ENCODE measurements at places on chromosomes 12 and 14.

- no peak for DNase-seq
These were observed 327.5 kb upstream of the PDE3A start for GRCh38 chr12:20040831-20041230.

GRCh38 chr12:124536641-124537040 is 30.8 kb downstream of the NCOR2 start:
- DNase-seq = no peak

DNA sequence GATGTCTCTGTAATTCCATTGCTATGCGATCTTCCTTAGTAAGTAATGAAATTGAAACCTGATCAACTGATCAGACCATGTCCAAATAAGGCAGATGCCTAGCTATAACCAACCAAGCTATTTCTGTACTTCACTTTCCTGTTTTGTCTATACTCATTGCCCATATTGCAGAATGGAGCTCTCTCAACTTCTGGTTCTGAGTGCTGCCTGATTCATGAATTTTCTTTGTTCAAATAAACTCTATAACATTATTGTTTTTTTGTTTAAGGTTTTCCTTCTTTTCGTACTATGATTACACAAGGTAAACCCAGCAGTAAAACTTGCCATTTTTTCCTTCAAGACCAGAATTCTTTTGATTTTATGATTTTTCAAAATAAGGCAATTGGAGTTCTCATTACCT is 16.3 kb downstream of the COX16 start:
- no peak for DNase-seq

DNA sequence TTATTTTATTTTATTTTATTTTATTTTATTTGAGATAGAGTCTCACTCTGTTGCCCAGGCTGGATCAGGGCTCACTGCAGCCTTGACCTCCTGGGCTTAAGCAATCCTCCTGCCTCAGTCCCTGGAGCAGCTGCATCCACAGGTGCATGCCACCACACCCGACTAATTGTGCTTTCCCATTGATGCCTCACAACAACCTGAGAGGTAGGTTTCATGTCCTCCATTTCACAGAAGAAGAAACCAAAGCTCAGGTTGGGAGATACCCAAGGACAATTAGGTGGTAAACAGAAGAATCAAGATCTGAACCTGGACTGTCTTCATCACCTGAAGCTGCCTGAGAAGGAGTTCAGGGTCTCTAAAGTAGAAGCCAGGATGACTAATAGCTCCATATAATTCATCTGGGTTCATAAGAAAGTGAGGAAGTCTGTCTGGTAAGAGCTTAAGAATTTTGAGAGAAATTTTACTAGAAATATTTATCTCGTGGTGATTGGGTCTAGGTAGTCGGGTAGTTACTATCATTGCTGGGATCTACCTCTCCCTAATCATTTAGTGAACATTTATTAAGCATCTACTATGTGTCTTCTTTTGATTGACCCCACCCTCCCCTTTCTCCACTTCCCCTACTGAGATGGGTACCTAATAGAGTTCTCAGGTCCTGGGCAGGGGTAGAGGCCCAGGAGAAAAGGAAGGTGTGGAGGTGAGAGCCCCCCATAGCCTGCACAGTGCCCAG is 23.2 kb upstream of the ATP5MC2 start:
- no peak for DNase-seq

DNA sequence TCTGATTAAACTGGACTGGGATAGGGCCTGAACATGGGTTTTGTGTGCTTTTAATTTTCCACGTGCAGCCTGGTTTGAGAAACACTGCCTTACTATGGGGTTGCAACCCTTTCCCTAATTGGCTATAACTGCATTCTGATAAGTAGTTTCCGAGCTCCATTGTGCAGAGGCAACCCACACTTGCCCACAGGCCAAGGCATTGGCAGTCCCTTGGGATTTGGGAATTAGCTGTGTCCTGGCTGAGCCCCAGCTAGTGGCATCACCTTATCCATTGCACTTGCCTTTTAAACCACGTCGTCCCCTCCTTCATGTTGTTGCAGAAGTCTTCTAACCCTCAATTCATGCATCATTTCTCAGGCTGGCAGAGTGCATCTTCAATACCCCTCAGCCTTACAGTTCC is 10.2 kb downstream of the VCPKMT start:
- no peak for DNase-seq

DNA sequence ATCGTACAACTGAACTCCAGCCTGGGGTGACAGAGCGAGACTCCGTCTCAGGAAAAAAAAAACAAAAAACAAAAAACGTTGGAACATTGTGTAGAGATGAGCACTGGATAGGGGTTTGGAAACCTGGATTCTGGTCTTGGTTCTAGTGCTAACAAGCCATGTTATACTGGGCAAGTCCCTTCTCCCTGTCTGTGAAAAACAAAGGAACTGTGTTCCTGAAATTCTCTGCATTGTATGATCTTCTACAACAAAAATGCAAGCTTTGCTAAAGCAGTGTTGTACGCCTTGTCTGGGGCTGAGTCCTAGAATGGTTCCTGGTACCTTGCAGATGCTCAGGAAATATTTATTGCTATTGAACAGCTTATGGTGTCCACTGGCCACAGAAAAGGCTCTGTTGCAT is 13.4 kb downstream of the GPRC5D start:
- peak; percentile 29 for DNase-seq

DNA sequence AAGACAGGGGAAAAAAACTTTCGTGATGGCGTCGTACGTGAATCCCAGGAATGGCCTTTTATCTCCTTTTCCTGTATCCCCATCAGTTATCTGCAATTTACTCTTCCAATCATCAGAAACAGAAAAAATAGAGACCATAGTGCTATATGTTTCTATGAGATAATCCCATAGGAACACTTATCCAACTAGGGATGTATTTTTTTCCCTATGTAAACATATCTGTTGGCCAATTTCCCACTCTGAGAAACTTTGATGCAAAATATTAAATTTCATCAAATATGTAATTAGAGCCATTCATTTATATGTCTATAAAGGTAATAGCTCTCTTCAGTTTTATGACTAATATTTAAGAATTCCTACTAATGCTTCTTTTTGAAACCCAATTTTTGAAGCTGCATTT is at the start of gene OR4K13:
Gene OR4K13 (minus strand): TSS at position 101 of the 400 bp plus-strand sequence. CDS start 1,280 bp downstream, outside the sequence.
- no peak for DNase-seq

- DNase-seq = no peak
These were observed 16.8 kb downstream of the ATP23 start for GRCh38 chr12:57958061-57958657.

GRCh38 chr14:20278414-20278813 is 27.3 kb downstream of the TTC5 start:
- DNase-seq = no peak

GRCh38 chr14:64931123-64931522 is 11.4 kb downstream of the GPX2 start:
- no peak for DNase-seq

DNA sequence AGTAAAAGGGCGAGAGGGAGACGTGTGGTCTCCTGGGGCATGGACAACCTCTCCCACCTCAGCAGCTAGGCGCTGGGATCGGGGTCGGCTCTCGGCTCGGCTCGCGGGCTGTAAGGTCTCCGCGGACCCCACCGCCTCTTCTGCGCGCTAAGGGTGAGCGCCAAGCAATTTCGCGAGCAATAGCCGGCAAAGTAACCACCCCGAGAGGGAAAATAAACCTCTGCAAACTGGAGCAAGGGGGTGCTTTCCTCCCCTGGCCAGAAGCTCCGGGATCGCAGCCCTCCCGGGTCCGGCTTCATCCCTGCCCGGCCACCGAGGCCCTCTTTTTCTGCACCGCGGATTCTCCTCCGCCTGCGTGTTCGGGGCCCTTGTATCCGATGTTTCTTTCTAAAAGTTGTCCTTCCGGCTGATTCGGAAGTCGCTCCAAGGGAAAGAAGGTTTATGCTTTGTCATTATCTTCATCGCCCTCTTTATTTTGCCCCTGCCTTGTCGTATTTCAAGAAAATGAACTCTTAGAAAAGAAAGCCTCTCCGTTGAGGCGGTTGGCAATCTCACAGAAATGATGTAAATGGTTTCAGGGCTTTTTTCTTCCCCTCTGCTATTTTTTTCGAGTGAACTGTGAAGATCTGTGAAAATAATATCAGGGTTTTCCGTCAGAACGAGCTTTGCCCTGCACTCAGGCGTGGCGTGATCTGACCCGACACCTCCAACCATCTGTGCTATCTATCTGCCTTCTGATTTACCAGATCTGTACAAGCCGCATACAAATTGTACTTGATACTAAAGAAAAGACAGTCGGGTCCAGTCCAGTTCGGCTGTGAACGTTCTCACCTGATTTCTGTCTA is 1.7 kb upstream of the SIX6 start:
- no peak for DNase-seq

DNA sequence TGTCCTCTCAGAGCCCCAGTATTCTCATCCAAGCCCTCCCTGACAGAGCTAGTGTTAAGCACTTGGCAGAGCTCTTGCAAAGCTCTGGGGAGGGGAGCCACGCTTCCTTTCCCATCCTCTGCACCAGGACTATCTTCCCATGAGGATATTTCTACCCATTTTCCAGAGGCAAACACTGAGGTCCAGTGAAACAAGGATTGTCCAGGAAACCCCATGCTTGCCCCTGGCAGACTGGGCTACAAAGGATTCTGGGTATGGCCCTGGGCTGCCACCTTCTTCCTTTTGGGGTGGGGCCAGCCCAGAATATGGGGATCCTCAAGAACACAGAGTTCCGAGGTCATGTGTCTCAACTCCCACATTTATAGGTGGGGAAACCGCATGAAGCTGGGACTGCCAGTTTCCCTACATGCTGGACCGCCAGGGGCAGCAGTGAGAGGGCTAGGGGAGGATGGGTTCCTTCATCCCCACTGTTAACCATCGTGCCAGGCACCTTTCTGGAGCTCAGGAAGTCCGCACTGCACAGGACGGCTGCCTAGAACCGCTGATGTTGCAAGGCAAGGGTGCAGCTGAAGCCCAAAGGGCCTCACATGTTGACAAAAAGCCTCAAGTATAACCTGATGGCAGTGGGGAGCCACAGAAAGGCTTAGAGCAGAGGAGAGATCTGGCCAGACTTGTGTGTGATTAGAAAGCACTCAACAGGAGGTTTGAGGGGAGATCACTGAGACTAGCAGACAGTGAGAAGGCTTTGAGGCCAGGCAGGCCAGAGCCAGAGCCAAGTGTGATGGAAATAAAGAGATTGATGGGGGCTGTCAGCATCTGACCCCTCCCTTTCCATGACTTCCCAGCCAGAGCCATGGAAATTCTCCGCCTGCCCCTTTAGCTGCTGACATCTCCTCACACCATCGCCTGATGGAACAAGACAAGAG is 5.5 kb upstream of the CCDC85C start:
- no peak for DNase-seq

- DNase-seq = peak; percentile 61
These were observed 33.2 kb upstream of the PPP1R13B start for GRCh38 chr14:103880348-103881267.

DNA sequence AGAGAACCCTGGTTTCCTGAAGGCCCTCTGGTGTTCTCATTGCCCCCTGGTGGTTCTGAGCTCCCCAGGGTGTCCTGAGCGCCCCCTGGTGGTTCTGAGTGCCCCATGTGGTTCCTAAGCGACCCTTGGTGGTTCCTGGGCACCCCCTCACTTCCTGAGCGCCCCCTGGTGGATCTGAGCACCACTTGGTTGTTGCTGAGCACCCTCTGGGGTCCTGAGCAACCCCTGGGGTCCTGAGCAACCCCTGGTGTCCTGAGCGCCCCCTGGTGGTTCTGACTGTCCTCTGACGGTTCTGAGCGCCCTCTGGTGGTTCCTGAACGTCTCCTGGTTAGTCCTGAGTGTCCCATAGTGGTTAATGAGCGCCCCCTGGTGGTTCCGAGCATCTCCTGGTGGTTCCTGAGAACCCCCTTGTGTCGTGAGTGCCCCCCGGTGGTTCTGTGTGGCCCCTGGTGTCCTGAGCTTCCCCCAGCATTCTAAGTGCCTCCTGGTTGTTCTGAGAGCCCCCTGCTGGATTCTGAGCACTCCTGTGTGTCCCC is 568.3 kb downstream of the TMEM121 start:
- peak; percentile 95 for DNase-seq

DNA sequence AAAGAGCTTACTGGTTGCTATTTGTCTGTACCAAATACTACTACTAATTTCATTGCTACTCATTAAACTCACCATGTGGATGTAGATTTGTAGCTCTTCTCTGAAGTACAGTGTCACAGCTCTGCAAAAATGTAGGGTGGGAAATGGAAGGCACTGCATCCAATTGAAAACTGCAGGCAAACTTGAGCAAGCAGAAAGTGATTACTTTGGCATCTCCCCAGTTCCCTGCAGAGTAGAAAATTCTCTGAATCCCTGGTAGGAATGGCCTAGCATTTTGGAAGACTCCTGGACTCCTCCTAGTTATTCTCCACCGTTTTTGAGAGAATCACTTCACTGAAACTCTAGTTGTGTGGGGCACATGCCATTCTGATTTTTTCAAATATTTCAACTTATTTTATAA is 239.1 kb downstream of the DIO2 start:
- DNase-seq = no peak

GRCh38 chr12:118377021-118377883 is 897 bp downstream of the SUDS3 start:
- DNase-seq = no peak

- DNase-seq = no peak
These were observed 7.2 kb upstream of the SSPN start for GRCh38 chr12:26188127-26188526.

DNA sequence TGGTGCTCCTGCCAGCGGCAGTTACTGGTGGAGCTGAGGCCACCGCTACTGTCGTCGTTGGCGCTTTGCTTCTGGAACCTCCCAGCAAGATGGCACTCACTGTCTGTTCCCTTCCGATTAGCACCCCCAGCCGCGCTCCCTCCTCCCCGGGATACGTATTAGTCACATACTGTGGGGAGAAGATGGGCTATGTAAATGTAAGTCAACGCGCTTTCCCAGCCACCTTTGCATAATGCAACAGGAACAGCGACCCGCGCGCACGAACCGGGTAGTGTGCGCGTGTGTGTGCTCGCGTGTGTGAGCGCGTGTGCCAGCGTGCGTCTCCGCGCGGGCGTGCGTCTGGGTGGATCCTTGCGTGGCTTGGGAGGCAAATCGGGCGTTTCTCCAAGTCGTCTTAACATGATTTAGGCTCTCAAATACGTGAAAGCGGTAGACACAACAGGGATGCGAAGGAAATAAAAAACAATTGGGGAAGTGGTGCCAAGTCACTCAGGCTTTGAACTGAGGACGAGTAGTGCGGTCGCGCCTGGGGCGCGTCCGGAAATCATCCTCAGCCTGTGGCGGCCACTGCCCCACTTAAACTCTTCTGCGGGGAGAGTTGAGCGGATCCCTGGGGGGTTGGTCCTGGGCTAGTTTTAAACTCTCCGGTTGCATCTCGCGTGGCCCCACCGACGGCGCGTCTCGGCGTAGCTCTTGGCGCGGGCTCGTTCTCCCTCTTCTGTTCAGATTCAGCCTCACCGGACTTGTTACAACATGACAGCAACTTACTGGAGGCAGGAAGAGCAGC is 1.8 kb downstream of the FLRT2 start:
- no peak for DNase-seq

DNA sequence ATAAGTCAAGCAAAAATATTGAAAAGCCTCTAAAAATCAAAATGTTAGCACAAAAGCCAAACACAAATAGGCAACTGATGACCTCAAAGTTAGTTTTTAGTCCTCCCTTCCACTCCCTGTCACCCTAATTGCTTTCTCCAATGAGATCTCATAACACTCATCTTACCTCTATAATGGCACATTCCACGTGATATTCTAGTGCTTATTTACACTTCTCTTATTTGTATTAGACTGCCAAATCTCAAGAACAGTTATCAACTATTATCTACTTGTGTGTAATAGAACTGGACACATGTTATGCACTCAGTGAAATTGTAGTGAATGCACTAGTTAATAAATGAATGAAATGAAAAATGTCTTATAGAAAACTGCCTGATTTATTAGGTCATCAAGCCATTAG is 55.5 kb upstream of the AVPR1A start:
- no peak for DNase-seq
